ENCODE measurements at places on chromosomes 7 and 10.

DNA sequence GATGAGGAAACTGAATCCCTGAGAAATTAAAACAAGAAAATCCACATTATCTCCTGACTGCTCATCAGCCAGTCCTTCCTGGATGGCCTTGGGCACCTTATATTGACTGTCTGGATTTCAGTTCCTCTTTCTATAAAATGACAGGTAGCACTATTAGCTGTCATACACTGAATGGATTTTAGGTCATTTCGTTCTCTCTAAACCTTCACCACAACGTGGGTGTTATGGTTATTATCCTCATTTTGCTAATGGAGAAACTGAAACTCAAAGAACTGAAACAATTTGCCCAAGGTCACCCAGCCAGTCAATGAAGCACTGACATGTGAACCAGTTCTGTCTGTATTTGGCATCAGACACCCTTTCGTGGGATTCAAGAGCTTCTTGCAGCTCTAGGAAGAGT, 193.8 kb downstream of the CYP26A1 start:
- no peak for DNase-seq

- DNase-seq: no peak
Observed at GRCh38 chr10:100979791-100980272, 7.5 kb downstream of the MRPL43 start.

DNA sequence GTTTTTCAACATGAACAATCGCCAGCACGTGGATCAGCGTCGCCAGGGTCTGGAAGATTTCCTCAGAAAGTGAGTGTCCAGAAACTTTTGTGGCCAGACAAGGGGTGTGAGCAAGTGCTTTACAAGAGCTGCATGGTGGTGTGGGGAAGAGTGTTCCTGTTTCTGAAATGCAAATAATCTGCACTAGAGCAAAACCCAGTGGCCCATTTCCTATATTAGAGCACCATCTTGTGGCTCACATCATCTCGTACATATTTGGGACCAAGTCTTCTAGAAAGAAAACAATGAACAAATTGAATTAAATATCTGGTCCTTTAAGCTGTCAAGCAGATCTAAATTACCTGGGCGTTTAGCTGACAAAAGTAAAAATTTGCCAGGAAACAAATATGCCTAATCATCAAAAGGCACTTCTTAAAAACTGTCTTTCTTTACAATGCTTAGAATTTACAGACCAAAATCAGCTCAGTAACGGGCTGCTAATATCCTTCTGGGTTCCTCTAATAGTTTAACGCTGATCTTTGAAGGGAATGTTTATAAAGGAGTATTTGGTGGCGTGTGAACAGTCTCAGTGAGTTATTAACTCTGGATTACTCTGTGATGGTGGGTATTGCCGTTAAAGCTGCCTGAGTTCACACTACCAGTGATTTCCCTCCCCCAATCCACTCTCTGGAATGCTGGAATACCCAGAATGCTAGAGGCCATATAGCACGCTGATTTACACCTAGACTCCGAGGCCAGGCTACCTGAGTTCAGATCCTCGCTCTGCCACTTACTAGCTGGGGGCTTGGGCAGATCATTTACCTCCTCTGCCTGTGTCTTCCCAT, 73.6 kb downstream of the SNX10 start:
- peak; percentile 81 for DNase-seq

DNA sequence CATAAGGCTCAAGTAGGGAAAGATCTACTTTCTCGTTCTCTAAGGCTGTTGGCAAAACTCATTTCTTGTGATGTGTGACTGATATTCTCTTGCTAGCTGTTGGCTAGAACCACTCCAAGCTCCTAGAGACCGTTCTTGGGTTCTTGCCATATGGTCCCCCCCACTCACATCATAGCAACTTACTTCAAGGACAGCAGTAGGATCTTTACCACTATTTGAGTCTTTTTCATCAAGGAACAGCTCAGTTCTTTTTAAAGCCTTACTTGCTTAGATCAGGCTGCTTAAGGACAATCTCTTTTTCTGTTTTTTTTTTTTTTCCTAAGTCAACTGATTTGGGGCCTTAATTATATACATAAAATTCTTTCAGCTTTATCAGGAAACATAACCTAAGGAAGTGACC, 251.1 kb downstream of the GPR37 start:
- DNase-seq: no peak

DNA sequence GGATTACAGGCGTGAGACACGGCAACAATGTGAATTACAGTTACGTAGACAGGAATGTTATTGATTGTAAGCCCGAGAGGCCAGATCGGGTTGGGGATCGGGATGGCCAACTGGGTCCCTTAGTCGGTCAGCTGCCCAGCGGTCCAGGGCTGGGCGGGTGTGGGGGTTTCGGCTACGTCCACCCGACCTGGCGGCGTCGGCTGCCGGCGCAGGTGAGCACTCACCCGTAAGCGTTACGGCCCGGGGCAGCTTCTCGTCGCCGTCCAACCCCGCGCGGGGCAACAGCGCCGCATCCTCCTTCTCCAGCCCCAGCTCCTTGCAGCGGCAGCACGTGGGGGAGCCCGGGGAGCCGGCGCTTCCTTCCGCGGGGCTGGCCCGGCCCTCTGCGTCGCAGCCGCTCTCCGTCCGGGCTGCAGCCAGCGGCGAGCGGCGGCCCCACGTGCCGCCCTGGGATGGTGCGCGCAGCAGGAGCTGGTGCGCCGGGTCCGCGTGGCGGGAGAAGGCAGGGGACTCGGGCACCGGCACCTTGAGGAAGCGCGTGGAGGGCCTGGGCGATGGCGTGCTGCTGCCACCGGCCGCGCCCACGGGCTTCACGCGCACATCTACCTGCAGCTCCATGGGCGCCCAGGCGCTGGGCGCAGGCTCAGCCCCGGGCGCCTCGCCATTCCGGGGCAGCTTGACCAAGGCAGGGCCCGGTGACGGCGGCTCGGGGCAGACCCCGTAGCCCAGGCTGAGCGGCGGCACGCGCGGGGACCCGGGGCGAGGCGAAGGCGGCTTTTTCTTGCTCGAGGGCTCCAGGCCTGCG, 609 bp downstream of the KLRG2 start:
- no peak for DNase-seq

GRCh38 chr7:9939176-9939575, 1034.5 kb upstream of the PHF14 start:
- no peak for DNase-seq

GRCh38 chr10:33655921-33656320, 321.5 kb upstream of the NRP1 start:
- DNase-seq: no peak

- no peak for DNase-seq
Observed at GRCh38 chr7:120785095-120785494, 72.8 kb downstream of the TSPAN12 start.

- DNase-seq: no peak
Observed at GRCh38 chr10:21687266-21688008, 153.4 kb downstream of the MLLT10 start.

GRCh38 chr7:139265673-139266072, 34.6 kb downstream of the UBN2 start:
- no peak for DNase-seq

DNA sequence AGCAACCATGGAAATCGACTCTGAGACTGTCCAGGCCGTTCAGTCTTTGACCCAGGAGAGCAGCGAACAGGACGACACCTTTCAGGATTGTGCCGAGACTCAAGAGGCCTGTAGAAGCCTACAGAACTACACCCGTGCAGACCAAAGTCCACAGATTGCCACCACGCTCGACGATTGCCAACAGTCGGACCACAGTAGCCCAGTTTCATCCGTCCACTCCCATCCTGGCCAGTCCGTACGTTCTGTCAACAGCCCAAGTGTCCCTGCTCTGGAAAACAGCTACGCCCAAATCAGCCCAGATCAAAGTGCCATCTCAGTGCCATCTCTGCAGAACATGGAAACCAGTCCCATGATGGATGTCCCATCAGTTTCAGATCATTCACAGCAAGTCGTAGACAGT, 82.0 kb upstream of the SAMD8 start:
- no peak for DNase-seq

DNA sequence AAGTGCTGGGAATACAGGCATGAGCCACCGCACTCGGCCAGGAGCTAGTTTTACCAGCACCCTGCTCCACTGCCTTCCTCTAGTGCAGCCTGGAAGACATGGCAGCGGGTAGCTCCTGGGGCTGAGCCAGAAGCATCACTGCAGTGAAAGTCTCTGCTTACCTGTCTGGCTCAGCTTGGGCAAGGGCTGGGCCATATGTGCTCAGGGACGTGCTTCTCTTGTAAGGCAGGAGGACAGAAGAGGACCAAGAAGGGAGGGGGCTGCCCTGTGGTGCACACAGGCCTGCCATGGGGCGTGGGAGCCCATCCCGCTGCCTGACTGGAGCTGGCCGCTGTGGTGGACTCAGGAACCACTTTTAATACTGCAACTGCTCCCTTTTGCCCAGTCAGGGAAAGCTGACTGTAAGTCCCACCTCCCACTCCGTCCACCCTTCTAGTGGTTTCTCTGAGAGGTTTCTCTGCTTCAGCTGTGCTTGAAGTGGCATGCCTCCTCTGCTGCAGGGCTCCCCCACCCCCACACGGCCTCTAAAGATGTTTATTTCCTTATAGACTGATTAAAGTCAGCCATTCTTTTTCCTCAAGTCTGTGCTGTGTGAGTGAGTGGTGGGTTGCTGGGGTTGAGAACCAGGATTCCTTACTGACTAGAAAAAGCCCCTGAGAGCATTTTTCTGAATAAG, 25.3 kb upstream of the C10orf95 start:
- no peak for DNase-seq

GRCh38 chr10:69119896-69120295, 4.1 kb upstream of the VPS26A start:
- no peak for DNase-seq

GRCh38 chr10:117427356-117427755, 52.1 kb upstream of the PDZD8 start:
- DNase-seq: no peak

GRCh38 chr7:144937199-144937598, 101.3 kb upstream of the TPK1 start:
- DNase-seq: no peak

DNA sequence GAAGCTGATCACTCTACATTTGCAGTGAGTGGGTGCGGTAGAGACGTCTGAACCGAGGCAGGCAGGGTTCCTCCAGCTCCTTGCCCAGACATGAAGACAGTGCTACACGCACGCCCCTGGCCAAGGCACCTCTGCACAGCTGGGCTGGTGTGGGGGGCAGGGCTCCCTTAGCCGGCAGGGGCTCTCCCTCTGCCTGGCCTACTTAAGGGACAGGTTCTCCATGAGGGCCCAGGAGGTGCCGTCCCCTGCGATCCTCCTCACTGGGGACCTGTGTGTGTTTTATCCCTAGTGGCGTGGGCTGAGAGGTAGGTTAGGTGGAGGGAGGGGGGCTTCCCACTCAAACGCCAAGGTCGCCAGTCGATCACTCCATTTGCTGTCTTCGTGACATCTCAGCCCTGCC, 35.3 kb downstream of the IL15RA start:
- DNase-seq: no peak

GRCh38 chr10:35554461-35555056, 50.6 kb upstream of the GJD4 start:
- DNase-seq: no peak

- DNase-seq: no peak
Observed at GRCh38 chr7:6628045-6628444, 9.1 kb upstream of the ZNF316 start.

GRCh38 chr10:31701546-31701945, 227.1 kb downstream of the ARHGAP12 start:
- DNase-seq: no peak

GRCh38 chr10:29372920-29373319, 84.0 kb downstream of the LYZL1 start:
- DNase-seq: no peak

DNA sequence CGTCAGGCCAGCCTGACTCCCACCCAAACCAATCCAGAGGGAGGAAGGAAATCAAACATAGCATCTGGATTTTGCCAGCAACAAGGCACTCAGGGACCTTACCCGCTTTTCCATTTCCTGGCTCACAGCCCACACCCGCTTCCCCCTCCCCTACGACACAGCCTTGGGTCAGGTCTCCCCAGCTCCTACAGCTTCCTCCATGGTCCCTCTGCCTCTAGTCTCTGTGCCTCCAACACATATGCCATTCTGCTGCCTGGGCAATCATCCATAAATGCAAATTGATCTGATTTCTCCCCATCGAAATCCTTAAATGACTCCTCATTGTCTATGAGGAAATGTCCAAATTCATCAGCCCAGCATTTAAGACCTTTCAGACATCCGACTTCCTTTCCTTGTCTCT, 53.2 kb upstream of the CUX1 start:
- DNase-seq: no peak

GRCh38 chr7:34322841-34323240, 335.2 kb upstream of the NPSR1 start:
- no peak for DNase-seq

- no peak for DNase-seq
Observed at GRCh38 chr10:33133557-33133956, 175.5 kb upstream of the ITGB1 start.

DNA sequence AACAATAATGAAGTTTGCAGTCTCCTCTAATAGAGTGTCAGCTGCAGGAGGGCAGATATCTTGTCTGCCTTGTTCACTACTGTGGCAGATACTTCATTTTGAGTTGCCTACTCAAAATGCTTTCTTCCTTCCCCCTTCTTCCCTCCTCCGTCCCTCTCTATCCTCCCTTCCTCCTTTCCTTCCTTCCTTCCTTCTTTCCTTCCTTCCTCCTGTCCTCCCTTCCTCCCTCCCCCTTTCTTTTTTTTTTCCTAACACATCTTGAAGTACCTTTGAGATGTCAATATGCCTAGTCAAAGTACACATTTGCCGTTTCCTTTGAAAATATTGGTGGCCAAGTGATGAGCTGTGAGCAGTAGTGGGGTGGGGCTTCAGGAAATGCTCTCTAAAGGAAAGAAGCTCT, 18.7 kb upstream of the ST7 start:
- no peak for DNase-seq

- no peak for DNase-seq
Observed at GRCh38 chr7:121385800-121386179, 10.3 kb downstream of the FAM3C start.

- no peak for DNase-seq
Observed at GRCh38 chr10:34407324-34407805, 407.7 kb downstream of the PARD3 start.

DNA sequence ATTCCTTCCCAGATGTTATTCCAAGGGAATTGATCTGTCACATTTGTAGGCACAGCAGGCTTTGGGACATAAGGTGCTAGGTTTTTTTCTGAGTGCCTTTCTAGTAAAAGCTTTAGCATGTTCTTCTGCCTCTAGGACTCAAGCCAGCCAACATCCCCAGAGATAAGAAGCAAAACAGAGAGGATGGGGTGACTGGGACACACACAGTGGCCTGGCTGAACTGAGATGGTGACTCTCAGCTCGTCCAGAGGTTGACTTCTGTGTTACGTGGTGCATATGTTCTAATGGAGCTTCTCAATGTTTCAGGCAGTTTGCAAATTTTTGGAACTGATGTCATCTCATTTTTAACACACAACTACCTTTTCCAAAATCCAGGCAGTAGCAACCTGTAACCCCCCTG, 188.1 kb upstream of the CELF2 start:
- DNase-seq: no peak

DNA sequence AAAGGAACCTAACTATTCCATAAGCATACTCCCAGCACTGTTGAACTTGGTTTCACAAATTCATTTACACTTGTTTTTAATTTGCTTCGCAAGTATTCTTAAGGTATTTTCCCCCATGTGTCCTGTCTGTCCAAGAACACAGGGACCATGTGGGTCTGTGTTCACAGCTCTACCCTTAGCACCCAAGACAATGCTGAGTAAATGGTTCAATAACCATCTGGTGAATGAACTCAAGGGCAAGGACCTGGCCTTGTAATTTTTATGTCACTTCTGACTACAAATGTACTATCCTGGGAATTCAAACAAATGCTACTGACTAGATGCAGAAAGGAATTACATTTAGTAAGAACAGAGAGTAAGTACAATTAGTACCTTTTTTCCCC, 43.0 kb upstream of the SLIT1 start:
- DNase-seq: no peak

Data from AML-193 (cell line).